ENCODE measurements at places on chromosomes 3 and 15. TPM values are rescaled to one million over a fixed set of nuclear protein-coding genes. Genes with fewer than 3 reads are reported as not detected.
A peak's percentile ranks its signal among the peaks of the same experiment; 100 is the strongest.

GRCh38 chr3:189593581-189593980 lies 37.6 kb upstream of the TP63 start:
- no peaks in the 10 kb centered on the region for H3K27me3 ChIP-seq
- no peak overlapping the region for H3K4me3 ChIP-seq
- no peaks in the 10 kb centered on the region for H3K4me1 ChIP-seq
- no peak overlapping the region for H3K27ac ChIP-seq
- H3K36me3 ChIP-seq: no peaks in the 10 kb centered on the region

- H3K27ac ChIP-seq: peak overlapping the region; percentile 94
- no peaks in the 10 kb centered on the region for H3K36me3 ChIP-seq
- H3K27me3 ChIP-seq: no peaks in the 10 kb centered on the region
- DNase-seq: peak; percentile 32
- peak overlapping the region; percentile 84 for H3K4me3 ChIP-seq
Observed at GRCh38 chr3:122563717-122564025, 429 bp downstream of the PARP9 start.

DNA sequence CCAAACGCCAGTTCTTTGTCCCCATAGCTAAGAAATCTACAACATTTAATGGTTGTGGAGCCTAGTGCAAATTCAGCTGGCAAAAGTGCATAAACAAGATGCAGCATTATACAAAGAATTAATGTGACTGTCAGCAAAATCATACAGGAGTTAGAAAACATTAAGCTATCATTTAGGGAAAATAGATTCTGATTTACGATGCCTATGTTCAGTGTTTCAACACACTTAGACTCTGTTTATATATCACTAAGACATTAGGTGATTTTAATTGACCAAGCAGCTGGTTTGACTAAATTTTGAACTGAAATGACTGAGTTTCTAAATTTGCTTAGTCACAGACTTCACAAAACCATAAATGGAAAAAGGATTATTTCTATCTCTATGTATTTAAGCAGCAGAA lies 1076.8 kb downstream of the TBL1XR1 start:
- DNase-seq: no peak
- H3K4me1 ChIP-seq: no peaks in the 10 kb centered on the region
- no peak overlapping the region for H3K4me3 ChIP-seq
- no peaks in the 10 kb centered on the region for H3K27me3 ChIP-seq
- no peaks in the 10 kb centered on the region for H3K36me3 ChIP-seq
- H3K27ac ChIP-seq: no peak overlapping the region

GRCh38 chr15:47188758-47189507 lies 528.4 kb upstream of the SEMA6D start:
- H3K4me1 ChIP-seq: peaks cover 2% of the 10 kb centered on the region
- H3K27ac ChIP-seq: no peak overlapping the region
- no peaks in the 10 kb centered on the region for H3K27me3 ChIP-seq
- no peak overlapping the region for H3K4me3 ChIP-seq

- H3K4me1 ChIP-seq: no peaks in the 10 kb centered on the region
- no peak overlapping the region for H3K4me3 ChIP-seq
- no peaks in the 10 kb centered on the region for H3K36me3 ChIP-seq
- no peaks in the 10 kb centered on the region for H3K27me3 ChIP-seq
- H3K27ac ChIP-seq: no peak overlapping the region
- DNase-seq: no peak
Observed at GRCh38 chr3:150699068-150699639, 4.6 kb downstream of the ERICH6 start.

- H3K27me3 ChIP-seq: no peaks in the 10 kb centered on the region
- H3K27ac ChIP-seq: no peak overlapping the region
- H3K36me3 ChIP-seq: no peaks in the 10 kb centered on the region
- peak; percentile 85 for DNase-seq
Observed at GRCh38 chr15:24823473-24823872, 131.3 kb upstream of the SNRPN start.

GRCh38 chr3:126434931-126435411 lies 40.3 kb downstream of the CFAP100 start:
- H3K4me3 ChIP-seq: no peak overlapping the region
- no peak overlapping the region for H3K27ac ChIP-seq
- no peaks in the 10 kb centered on the region for H3K36me3 ChIP-seq
- DNase-seq: no peak

DNA sequence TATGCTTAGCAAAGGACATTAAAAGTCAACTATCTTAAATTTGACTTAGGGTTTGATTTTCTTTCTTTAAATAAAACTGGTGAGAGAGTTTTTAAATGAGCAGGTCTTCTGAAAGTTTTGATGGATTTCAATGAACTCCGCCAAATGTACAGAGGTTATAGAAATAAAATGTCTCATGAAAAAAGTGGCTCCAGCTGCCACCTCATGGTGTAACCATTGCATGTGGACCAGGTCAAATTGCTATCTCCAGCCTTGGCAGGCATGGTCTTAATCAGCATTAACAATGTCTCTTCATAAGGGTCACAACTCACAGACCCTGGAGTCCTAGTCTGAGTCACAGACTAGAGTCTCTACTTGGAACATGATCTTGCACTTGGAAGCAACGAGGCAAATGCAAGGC lies 182.3 kb downstream of the ADAMTS17 start:
- no peaks in the 10 kb centered on the region for H3K4me1 ChIP-seq
- DNase-seq: no peak
- no peak overlapping the region for H3K27ac ChIP-seq

GRCh38 chr3:156862338-156862737 lies 36.2 kb downstream of the LEKR1 start:
- H3K36me3 ChIP-seq: no peaks in the 10 kb centered on the region
- no peaks in the 10 kb centered on the region for H3K4me1 ChIP-seq
- no peak overlapping the region for H3K27ac ChIP-seq
- no peaks in the 10 kb centered on the region for H3K27me3 ChIP-seq

DNA sequence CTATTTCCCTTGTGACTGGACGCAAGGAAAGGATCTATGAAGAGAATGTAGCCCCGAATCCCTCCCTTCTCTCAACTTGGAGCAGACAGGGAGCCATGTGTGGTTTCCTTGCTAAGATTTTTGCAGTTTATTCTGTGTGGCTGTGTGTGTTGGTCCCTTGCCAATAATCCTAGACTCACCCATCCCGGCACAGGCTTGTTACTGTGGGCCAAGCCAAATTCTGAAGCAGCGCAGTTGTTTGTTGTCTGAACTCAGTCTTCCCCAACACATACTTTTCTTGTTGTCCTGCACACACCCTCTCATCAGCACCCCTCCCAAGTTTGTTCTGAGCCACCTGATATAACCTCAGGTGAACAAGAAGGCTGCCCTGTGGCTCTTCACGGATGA lies 193.3 kb upstream of the CTDSPL start:
- no peak overlapping the region for H3K4me3 ChIP-seq
- DNase-seq: peak; percentile 62
- no peaks in the 10 kb centered on the region for H3K27me3 ChIP-seq
- H3K27ac ChIP-seq: peak overlapping the region; percentile 37
- H3K36me3 ChIP-seq: no peaks in the 10 kb centered on the region
- H3K4me1 ChIP-seq: peaks cover 40% of the 10 kb centered on the region

PP2D1 gene
- 22.8 TPM for total RNA-seq

PLIN1 gene
- total RNA-seq: 9.1 TPM

SCN11A gene
- 3.5 TPM for total RNA-seq

GABRA5 gene
- total RNA-seq: 3.1 TPM

GNB5 gene
- 65.4 TPM for total RNA-seq

FBXW12 gene
- 0.81 TPM for total RNA-seq
